Activated CD4-positive, alpha-beta T cell treated with anti-CD3 and anti-CD28 coated beads for 24 hours (primary cell): ENCODE measurements at places on chromosomes 11 and 22.

- DNase-seq: no peak
Measured at GRCh38 chr22:46861468-46862367, 99.3 kb downstream of the TBC1D22A start.

GRCh38 chr11:134623711-134624110 is 211.7 kb upstream of the B3GAT1 start:
- no peak for DNase-seq

- no peak for DNase-seq
Measured at GRCh38 chr11:44987506-44987905, 36.8 kb upstream of the TP53I11 start.

GRCh38 chr22:24580276-24580675 is 12.6 kb downstream of the LRRC75B start:
- no peak for DNase-seq

GRCh38 chr11:59254286-59254685 is 41.6 kb upstream of the MPEG1 start:
- no peak for DNase-seq

- DNase-seq: no peak
Measured at GRCh38 chr11:9014826-9015225, 11.0 kb upstream of the NRIP3 start.

- DNase-seq: no peak
Measured at GRCh38 chr11:17720796-17721171, 1.4 kb downstream of the MYOD1 start.

DNA sequence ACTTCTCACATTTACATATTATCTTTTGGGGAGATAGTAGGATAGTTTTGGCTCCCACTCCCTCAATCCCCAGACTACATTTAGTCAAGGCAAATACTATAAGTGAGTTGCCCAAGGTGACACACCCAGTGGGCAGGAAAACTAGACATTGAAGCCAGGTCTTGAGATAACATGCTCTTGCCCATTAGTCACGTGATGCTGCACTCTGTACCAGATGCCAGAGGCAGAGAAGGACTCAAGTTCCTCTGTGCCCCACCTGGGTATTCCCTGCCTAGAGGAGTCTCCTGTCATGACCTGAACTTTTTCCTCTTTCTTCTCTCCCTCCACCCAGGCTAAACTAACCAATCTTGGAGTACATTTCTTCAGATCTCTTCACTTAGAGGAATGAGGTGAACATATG is 484.9 kb downstream of the BUD13 start:
- DNase-seq: no peak

DNA sequence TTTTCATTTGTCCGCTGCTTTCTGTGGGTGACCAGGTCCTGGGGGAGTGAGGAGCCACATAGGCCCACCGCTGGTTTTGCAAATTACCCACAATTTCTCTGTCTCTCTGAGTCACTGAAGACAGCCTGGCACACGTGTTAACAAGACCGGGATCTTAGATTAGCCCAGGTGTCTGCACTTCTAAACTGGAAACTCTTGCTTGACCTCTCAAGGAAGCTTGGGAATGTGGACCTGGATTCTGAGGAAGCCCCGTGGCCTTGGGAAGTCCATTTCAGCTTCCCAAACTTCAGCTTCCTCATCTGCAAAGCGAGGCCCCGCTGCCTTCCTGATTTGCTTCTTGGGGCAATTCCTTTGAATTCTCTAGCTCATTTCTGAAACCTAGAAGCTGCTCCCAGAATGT is 119.9 kb downstream of the KIAA1671 start:
- no peak for DNase-seq

- no peak for DNase-seq
Measured at GRCh38 chr11:18294862-18295261, 27.1 kb downstream of the HPS5 start.

GRCh38 chr11:29063630-29064361 is 953.0 kb downstream of the KCNA4 start:
- DNase-seq: no peak

DNA sequence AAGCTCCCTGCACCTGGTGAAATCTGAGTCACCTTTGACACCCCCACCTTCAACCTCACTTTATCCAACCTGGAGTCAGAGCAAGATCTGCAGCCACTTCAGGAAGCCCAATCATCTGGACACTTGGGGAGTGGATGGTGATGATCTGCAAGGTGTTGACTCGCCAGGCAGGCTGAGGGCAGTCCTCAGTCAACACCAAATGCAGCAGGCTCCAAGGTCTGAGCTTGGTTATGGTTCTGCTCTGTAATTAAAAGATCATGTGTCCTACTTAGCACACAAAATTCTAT is 446.9 kb downstream of the BRD1 start:
- no peak for DNase-seq
